ENCODE measurements at places on chromosomes 3 and 15.

DNA sequence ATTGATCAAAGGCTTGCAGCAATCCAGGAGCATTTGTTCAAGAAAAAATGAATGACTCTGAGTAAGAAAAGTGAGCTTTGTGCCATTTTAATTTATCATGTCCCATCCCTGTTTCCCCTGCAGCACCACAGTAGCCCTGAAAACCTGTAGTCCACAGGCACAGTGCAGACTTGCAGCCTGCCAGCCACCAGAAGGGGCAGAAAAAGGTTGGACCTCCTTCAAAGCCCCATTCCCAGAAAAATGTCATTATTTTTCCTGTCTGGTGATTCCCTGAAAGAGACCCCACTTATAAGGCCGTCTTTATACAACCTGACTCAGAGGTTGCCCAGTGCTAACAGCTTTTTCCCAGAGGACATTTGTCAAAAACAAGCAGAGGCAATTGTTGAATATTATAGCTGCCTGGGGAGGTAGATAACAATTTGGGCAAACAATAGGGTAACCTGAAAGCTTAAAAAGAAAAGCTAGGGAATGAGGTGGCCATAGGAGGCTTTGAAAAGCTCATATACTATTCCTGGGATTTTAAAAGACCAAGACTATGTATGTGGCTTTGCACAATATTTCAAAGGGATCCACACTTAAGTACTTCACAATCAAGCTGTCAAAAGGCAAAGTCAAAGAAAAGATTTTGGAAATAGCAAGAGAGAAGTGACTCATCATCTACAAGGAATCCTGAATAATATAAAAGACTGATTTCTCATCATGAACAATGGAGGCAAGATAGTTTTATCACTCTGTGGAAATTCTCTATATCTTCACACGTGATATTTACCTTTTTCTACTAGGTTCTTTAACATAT lies 136.8 kb upstream of the PLXNA1 start:
- DNase-seq = no peak

DNA sequence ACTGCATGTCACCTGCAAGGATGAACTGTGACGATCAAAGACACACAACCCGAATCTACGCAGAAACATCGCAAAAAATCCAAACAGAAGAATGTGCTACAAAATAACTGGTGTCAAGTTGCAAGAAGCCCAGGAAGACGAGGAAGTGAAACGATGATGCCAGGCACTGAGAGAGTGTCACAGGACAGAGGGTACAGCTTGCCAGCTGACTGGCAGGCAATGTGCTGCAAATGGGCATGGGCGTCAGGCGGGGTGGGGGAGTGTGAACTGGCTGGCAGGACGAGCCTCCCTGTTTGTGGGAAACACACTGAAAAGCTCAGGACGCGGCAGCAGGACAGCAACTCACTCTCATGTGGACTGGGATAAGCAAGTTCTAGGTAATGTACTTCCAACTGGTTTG lies 28.9 kb upstream of the OCA2 start:
- DNase-seq = no peak

DNA sequence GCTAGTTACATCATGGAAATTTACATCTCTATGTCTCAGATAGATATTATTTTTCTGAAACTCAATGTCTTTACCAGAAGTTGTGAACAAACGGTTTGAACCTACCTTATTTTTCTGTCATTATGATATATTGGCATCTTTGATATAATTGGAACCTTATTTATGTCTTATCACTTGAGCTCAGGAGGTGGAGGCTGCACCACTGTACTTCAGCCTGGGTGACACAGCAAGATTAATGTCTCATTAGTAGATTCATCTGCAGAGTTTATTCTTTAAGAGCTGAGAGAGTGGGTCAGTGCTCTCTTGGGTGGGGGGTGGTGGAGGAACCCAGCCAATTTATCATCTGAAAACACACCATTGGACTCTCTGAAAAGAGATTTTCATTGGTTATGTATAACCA lies 21.4 kb downstream of the SCG3 start:
- DNase-seq = no peak

- no peak for DNase-seq
Measured at GRCh38 chr3:147396712-147397046, 9.7 kb downstream of the ZIC4 start.

DNA sequence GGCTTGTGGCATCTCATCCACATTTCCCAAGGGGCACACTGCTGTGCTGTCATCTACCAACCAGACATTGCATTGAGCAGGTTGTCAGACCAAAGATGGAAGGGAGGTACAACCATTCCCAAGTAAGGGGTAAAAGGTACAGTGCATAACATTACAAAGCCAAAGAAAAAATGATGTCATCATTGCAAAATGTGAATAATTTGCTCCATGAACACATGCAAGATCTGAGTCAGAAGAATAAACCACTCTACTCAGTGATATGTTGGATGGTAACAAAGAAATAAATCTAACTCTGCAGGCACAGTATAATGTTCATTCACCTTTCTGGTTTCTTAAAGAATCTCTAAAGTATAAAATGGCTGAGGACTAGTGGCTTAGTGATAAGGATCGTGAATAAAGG lies 202.7 kb downstream of the MAGI1 start:
- no peak for DNase-seq

- peak; percentile 85 for DNase-seq
Measured at GRCh38 chr15:22262613-22263020, 182.3 kb downstream of the OR4M2 start.

- DNase-seq = peak; percentile 84
Measured at GRCh38 chr15:74785194-74786032, 3.5 kb downstream of the CSK start.
